ENCODE measurements at places on chromosomes 7 and 10.

DNA sequence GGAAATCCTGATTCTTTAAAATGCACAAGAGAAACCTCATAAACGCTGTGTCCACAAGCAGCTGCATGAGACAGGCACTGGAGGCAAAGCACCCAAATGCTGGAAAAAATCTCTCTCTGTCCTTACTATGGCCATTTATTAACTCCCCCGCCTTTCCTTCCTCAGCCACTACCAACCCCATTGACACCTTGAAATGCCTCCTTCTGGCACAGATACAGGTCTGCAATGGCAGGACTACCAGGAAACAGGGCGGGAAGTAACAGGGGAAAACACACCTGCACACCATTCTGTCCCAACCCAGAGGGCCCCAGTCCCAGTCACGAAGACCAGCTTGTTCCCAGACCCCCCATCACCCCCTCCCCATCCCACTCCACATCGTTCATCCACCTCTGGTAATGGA lies 224.3 kb downstream of the PARD3 start:
- no peak for DNase-seq

DNA sequence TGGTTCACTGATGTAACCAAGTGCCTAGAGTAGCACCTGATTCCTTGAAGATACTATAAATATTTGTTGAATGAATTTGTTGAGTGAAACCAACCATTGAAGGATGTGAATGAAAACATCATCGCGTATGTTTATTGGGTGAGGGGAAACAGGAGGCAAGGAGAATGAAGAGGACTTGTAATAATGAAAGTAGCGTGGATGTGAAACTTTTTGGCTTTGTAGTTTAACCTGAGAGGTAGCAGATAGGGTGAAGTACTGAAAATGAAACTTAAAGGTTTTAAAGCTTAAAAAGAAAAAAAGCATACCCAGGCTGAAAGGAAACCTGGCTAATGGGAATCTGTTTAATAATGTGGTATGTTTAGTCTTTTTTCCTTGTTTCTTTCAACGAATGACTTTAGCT lies 5.2 kb downstream of the CCNY start:
- DNase-seq: no peak

- DNase-seq: no peak
Measured at GRCh38 chr7:150367677-150368095, 936 bp upstream of the REPIN1 start.

- DNase-seq: peak; percentile 61
Measured at GRCh38 chr7:157685430-157686284, 348.9 kb downstream of the DNAJB6 start.

GRCh38 chr7:95066737-95067530 lies 159.5 kb downstream of the PPP1R9A start:
- DNase-seq: no peak

DNA sequence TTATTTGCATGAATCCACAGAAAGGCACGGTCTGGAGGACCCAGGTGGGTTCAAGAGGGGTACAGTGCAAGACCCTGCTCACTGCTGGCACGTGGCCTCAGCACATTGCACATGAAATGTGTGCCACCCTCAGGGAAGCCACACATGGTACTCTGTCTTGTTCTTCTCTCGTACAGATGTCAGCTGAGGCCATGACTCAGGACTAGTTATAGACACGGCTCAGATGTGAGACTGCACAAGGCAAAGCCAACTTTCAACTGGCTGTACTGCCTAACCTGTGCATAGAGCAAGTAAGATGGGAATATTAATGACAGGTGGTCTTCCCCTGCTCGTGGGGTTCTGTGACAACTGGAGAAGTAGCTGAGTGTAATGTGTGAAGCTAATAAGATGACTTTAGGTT lies 249.4 kb upstream of the CTBP2 start:
- no peak for DNase-seq

- no peak for DNase-seq
Measured at GRCh38 chr10:84177541-84178141, 4.0 kb downstream of the GPR15LG start.

DNA sequence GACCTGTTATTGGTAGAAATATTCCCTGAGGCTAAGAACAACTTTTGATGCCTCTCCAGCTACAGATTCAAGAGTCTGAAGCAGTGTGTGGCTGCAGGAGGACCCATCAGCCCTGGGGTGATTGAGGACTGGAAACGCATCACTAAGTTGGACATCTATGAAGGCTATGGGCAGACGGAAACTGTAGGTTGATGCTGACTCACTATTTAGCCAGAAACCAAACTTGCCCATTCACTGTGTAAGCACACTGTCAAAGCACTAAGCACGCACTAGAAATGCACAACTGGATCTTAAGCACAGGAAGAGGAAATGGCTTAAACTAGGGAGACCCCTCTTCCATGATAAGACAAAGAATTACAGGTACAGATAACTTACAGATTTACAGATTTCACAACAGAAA lies 20.8 kb downstream of the ACSM6 start:
- no peak for DNase-seq

GRCh38 chr10:103598654-103599115 lies 105.2 kb downstream of the NEURL1 start:
- DNase-seq: peak; percentile 92

GRCh38 chr7:7817748-7818147 lies 99.3 kb upstream of the RPA3 start:
- DNase-seq: no peak

GRCh38 chr10:93915598-93915997 lies 21.8 kb downstream of the SLC35G1 start:
- DNase-seq: no peak

- DNase-seq: no peak
Measured at GRCh38 chr10:86801995-86802394, 45.6 kb downstream of the BMPR1A start.

DNA sequence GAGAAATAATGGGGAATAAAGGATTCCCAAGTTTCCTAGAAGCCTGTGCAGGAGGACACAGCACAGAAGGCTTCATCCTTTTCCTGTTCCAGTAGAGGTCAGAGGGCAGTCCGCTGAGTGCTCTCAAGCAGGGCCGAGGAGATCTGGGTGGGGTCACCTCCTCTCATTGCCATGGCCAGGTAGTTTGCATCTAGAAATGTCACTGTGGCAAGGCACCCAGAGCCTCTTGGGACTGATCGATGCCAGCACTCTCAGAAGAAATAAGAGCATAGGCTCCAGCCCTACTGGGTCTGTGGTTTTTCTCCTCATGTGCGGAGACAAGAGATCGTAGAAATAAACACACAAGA lies 7.9 kb downstream of the NUB1 start:
- no peak for DNase-seq

DNA sequence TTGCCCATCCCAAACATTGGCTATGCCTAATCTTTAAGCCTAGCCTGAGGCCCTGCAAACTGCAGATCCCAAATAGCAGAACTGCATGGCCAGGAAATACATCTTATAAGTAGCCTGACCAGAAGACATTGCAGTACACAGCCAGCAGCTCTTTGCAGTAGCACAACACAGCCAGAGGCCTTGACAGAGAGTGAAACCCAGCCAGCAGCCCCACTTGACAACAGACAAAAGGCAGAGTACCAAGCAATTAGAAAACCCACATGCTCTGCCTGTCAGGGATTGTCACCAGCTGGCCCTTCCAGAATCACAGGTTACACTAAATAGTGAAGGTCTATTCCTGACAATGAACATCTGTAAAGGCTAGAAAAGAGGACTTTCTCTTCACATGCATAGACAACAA lies 242.8 kb upstream of the TMEM72 start:
- DNase-seq: no peak

GRCh38 chr7:155032978-155033377 lies 30.1 kb upstream of the PAXIP1 start:
- no peak for DNase-seq

DNA sequence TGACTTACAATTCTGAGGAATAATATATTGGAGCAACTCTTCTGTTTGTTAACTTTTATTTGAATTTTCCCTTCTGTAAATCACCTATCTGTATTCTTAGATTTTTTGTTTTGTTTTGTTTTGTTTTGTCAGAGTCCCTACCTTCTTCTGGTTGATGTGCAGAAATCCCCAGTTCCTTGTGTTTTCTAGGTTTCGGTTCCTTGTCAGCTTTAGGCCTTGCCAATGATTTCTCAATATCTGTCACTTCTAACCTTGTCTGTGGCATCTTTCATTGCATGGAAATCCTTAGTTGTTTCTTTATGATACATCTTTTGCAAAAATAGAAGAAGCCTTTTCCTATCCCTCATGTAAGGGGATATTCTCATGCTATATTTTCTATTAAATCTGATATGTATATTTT lies 21.7 kb upstream of the ST8SIA6 start:
- no peak for DNase-seq

Measured in eye (tissue), 1 donor.